Psoas muscle (tissue), 8 donors: ENCODE measurements at places on chromosomes 7 and 10. TPM values are rescaled to one million over a fixed set of nuclear protein-coding genes. Genes with fewer than 3 reads are reported as not detected.

DNA sequence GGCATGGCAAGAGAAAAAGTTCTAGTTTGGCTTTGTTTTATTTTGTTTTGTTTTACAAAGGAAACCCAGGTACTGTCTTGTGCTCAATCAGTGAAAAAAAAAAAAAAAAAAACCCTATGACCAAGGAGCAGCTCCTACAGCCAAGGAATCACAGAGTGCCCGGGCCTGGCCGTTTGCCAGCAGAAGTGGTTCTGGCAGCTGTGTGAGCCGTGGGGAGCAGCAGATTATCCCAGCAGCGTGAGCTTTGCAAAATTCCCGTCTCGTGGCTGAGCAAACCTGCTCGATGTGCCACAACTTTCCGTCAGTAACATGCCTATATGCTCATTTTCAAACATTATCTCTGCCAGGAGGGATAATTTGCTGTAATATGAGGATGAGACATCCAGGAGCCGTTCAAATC is 293.7 kb downstream of the POU6F2 start:
- DNase-seq = no peak

- DNase-seq = no peak
Observed at GRCh38 chr10:36452851-36453250, 672.5 kb upstream of the ANKRD30A start.

DNA sequence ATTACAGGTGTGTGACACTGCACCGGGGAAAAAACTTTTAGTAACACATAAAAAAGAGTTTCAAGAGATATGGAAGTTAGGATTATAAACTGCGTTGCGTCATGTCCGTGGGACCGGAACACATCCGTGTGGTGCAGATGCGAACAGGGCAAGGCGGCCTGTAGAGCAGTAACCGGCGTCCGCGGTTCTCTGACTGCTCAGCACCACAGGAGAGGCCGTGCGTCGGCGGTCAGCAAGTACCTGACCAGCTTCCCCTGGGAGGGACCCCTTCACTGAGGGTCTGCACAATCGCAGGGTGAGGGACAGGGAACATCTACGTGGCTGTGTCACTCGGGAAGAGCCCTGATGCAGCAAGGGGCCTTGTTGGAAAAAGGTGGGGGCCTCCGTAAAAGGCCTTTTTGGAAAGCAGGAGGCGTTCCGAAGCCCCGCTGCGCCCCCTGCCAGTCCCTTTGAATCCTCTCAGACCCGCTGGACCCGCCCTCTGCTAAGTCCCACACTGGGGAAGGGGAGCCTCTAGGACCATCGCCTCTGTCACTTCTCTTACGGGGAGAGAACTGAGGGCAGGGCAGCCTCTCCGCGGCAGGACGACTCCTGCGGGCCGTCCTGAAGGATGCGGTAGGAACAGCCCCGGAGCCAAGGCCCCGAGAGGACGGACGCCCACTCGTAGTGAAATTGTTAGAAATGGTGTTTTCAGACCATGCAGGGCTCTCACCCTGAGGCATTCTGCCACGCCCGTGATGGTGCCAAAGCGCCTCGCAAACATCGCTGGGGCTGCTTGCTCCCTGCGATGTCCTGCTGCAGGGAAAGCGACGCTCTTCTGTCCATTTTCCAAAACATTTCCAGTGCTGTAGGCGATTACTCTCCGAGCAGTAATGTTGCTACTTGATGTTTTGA is 771.6 kb upstream of the COBL start:
- DNase-seq = no peak

GRCh38 chr7:70042533-70042932 is 444.3 kb downstream of the AUTS2 start:
- no peak for DNase-seq

PIK3AP1 gene
- polyA plus RNA-seq = 0.17 TPM

HOXA9 gene
- 55.9 TPM for polyA plus RNA-seq
